ENCODE measurements at places on chromosomes 7 and 10.
A peak's percentile ranks its signal among the peaks of the same experiment; 100 is the strongest.

GRCh38 chr7:125241548-125241947 is 311.9 kb upstream of the POT1 start:
- no peak for DNase-seq

DNA sequence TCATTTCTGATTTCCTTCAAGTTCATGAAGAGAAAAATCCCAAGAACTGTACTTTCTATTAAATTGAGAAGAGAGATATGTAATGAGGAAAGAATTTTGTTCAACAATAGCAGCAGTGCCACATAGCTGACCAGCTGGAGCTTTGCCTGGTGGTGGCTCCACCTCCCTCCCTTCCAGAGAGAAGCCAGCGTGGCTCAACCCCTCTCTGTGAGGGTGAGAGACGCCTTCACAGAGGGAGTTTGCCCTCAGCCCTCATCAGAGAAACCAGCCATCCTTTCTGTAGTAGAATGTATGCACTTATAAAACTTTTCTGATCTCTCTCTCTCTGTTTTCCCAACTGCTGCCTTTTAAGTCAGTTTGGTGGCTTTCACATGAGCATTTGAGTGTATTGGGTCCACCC is 20.5 kb upstream of the COL1A2 start:
- peak; percentile 3 for DNase-seq

DNA sequence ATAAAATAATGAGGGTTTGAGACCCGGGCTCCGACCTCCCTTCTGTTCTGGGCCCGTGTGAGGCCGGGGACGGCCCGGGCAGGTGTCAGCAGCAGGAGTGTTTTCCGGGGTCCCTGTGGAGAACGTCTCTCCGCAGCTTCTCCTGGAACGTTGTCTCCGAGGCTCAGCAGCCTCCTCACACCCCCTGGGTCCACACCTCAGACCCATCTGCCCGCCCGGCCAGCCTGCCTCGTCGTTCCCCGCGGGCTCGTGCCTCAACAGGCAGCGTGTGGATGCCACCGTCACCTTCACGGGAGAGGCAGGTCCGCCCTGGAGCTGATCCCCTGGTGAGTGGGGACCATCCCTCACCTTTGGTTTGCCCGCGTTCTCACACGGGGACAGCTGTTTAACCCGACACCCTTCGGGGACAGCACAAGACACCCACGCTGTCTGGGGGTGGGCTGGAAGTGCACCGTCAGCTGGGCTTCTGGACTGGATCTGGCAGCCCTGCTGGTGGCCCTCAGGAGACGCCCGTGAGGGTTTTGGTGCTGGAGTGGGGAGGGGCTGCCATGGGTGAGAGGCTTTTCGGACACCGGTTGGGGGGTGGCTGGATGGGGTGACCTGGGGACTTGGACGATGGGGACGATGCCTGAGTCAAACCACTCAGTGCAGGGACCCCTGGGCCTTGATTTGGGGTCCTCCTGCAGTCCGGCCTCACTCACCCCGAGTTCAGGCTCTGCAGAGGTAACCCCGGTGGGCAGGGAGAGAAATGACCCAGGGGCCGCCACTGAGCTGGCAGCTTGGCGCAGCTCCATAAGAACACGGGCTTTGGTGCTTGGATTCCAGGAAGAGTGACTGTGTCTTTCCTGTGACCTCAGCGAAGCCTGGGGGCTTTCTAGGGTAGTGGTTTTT is 131.7 kb downstream of the DNAJB6 start:
- no peak for DNase-seq

DNA sequence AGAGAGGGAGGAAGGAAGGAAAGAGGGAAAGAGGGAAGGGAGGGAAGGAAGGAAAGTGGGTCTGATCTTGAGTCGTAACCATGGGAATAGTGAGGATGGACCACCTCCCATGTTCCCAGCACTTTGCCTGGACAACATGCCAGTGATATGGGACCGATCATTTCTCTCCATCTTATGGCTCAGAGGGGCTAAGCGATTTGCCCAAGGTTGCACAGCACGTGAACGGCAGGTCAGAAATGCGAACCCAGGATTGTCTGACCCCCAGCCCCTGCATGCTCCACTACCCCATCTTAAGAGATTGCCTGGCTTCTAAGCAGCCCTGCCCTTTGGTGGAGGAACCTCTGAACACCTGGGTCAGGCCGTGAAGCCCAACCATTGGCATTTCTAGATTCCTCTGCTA is 109.0 kb upstream of the CARD11 start:
- no peak for DNase-seq

DNA sequence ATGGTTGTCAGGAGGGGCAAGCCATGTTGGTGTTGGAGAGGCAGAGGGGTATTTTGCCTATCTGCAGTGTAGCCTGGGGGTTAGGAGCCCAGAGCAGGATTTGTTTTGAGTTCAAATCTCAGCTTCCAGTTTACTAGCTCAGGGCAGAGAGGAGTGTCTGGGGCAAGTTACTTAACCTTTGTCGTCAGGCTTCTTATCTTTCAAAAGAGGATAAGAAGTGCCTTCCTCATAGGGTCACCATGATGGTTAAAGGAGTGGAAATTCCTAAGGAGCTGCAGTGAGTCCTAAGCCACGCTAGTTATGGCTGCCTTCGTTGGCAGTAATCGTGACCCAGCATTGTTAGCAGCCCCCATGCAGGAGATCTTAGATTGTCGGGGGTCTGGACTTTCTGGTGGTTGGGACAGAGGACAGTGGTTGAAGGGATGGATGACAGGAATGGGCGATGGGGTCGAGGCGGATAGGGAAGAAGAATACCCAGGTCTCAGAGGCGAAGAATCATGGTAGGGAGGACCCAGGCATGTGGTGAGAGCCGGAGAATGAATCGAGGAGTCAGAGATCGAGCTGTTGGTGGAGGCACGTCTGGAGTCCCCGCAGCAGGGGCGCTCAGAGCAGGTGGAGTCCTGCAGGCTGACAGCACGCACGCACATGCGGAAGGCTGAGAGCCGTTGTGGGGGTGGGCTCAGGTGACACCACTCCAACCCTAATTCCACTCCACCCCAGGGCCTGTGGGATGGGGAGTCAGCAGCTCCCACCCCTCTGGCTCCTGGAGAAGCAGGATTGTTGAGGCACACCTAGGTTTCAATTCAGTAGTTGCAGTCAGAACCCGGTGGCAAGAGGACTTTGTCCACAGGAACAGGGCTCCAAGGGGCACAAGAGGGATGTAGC is 11.6 kb downstream of the ADCK2 start:
- DNase-seq, result no peak

DNA sequence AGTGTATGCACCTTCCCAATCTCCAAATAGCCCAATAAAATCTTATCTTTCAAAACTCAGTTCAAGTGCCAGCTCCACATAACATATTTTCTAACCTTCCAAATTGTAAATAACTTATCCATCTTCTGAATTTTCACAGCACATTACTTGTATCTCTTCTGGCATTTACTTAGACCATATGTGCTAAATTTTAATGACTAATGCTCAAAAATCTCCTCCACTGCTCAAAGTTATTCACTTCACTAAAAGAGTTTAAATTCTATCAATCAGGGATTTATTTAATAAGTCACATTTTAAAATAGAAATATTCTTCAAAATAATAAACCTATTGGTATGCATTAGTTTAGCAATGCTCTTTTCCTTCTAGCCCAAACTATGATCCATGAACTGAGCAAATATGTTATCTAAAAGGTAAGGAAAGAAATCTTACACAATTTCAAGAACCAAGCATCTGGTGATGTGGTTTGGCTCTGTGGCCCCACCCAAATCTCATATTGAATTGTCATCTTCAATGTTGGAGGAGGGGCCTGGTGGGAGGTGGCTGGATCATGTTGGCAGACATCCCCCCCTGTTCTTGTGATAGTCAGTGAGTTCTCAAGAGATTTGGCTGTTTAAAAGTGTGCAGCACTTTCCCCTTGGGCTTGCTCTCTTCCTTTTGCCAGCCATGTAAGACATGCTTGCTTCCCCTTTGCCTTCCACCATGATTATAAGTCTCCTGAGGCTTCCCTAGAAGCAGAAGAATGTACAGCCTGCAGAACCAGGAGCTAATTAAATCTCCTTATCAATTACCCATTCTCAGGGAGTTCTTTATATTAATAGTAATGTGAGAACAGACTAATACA is 28.1 kb upstream of the GPR22 start:
- no peak for DNase-seq

GRCh38 chr7:83289419-83289993 is 126.8 kb upstream of the PCLO start:
- no peak for DNase-seq

- no peak for DNase-seq
Observed at GRCh38 chr7:47147213-47147631, 434.7 kb downstream of the TNS3 start.

DNA sequence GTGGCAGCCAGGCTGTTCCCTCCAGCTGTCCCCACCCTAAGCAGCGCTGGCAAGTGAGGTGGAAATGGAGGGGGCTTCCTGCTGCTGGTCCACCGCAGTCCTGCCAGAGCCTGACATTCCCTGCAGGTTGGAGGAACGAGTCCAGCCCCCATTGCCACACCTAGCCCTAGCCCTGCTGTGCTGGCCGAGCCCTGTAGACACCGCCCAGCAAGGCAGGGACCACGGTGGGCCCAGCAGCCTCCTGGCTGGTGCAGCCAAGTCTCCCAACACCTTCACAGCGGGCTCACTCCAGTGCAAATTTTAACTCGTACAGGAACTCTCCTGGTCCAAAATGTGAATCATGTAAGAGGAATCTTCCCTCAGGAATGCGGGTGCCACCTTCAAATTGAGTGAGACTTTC is 116.3 kb downstream of the PAXIP1 start:
- DNase-seq, result no peak

GRCh38 chr7:107079212-107079940 is 34.9 kb downstream of the PRKAR2B start:
- DNase-seq, result no peak

- DNase-seq, result no peak
Observed at GRCh38 chr10:10361301-10361885, 656.3 kb upstream of the CELF2 start.

GRCh38 chr10:57654856-57655255 is 612.8 kb downstream of the IPMK start:
- DNase-seq, result no peak

DNA sequence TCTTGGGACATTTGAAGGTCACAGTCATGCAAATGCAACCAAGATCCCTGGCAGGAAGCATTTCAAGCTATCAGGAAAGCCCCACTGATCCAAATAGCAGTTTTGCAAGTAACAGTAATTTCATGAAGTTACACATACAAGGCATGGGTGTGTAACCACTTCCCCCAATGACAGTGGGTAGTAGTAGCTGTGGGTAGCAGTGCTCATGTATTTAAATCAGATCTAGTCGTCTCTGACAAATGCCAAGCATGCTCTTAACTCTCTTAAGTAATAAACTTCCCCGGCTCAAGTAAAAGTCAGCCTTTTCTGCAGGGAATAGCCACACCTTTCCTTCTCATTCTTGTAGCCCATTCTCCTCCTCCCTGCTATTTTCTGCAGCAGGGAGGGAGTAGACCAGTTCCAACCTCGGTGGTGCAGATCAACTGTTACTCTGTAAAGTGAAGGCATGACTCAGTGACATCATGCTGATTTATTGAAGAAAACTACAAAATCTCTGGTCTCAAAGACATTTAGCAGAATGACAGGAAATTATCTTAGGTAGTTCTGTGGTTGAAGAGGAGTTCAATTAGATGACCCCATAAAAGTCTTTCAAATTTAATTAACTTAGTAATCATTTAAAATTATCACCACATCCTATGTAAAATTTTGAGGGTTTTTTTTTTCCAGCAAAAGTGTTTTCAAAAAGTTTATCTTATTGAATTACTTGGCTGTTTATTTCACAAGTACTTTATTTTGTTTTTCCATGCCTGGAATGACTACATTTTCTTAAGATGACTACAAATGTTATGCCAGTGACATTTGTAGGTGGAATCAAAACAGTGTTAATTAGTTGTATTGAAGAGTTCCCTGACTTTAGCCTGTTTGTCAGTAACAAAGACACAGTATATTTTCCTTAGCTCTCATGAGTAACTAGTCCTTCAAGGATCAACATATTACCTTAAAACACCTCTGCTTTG is 568.3 kb downstream of the INHBA start:
- no peak for DNase-seq

DNA sequence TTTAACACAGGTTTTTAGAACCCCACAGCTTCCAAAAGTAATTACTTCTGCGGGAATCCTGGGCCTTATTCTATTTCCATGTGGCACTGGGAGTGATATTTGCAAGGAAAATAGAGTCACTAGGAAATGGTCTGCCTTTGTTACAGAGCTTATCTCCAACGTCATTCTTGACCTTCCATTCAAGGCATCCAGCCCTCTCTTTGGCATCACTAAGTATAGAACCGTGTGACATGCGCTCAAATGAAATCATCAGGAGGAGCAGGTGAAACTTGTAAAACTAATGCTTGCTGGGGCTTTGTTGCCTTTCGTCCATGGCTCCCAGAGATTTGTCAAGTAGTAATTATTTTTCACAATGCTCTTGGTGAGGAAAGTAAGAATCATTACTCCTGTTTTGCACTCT is 73.4 kb downstream of the PAPSS2 start:
- DNase-seq, result no peak
